ENCODE measurements at places on chromosomes 11 and 22. TPM values are rescaled to one million over a fixed set of nuclear protein-coding genes. Genes with fewer than 3 reads are reported as not detected.

DNA sequence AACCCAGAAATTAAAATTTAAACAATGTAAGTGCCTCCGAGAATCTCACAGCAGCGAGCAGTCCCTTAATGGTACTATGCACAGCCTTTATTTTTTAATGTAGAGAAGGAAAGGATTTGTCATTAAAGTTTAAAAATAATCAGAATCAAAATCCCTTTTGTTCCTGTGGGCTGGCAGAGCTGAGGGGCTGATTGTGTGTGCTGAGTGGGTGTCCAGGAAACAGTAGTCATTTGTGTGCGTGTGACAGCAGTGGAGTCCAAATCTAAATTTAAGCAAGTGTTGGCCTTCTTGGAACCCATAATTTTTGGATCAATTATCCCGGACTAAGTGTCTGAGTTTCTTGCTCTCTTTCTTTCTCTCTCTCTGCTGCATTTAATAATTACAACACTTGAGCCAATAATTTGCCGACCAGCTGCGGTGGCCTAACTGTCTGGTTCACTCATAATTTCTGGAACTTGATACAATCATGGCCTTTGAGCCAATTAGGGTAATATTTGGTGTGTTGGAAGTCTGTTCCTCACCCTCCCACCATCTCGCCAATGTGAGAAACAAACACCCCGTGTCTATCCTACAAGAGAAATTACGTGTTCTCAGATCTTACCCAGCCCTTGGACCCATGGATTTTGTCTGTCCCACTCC is 528.0 kb downstream of the SOX6 start:
- peak overlapping the region; percentile 23 for H3K27ac ChIP-seq
- H3K4me1 ChIP-seq, result peaks cover 25% of the 10 kb centered on the region
- H3K27me3 ChIP-seq, result no peaks in the 10 kb centered on the region
- no peaks in the 10 kb centered on the region for H3K36me3 ChIP-seq
- peak; percentile 78 for DNase-seq

DNA sequence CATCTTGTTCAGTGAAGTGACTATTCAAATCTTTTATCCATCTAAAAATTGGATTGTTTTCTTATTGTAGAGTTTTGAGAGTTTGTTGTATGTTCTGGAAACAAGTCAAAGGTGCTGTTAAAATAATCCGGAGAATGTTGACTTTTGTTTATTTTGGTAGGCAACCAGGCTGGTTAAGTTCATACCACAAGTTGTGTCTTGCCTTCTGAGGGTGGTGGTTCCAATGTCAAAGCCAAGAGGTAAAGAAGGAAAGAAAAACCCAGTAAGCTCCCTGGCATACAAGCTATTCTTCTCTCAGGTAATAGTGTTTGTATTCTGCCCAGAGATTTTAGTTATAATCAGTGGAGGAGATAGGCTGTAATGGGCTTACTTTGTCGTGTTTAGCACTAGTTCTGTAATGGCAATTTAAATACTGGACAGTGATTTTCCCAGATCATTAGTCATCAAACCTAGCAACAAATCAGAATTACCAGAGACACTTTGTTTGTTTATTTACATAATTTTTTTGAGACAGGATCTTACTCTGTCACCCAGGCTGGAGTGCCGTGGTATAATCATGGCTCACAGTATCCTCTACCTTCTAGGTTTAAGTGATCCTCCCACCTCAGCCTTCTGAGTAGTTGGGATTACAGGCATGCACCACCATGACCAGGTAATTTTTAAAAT is 15.1 kb upstream of the CSRP3 start:
- H3K4me3 ChIP-seq, result no peak overlapping the region
- no peaks in the 10 kb centered on the region for H3K27me3 ChIP-seq
- H3K36me3 ChIP-seq, result no peaks in the 10 kb centered on the region

DNA sequence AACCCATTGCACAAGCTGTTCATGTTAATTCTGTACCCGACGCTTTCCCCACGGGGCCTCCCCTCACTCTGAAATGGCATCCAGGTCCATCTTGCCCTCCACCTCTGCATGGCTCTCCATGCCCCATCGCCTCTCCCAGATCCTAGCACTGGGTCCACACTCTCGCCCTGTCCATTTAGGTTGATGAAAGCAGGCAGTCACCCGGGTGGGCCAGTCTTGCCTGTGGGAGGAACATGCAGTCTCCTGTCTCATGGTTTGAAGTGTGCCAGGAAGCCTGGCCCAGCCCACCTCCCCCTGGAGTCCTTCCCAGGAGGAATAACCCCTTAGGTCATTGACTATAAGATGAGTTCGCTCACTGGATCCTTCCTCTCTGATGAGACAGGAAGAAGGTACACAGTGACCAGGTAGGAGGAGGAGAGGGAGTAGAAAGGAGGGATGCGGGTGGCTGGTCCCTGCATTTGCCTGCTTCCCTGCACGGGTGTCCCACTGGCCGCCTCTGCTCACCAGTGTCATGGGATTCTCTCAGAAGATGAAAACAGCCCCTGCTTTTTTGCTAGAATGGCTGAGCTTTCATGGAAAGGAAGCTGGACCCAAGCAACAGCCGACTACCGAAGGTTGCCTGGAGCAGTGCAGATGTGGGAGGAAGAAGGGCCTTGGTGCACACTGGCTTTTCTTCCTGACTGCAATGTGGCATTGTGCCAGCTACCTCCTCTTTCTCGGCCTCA is 6.8 kb downstream of the TMEM121B start:
- H3K27ac ChIP-seq, result no peak overlapping the region
- no peak for DNase-seq
- no peak overlapping the region for H3K4me3 ChIP-seq
- H3K27me3 ChIP-seq, result peaks cover 3% of the 10 kb centered on the region

DNA sequence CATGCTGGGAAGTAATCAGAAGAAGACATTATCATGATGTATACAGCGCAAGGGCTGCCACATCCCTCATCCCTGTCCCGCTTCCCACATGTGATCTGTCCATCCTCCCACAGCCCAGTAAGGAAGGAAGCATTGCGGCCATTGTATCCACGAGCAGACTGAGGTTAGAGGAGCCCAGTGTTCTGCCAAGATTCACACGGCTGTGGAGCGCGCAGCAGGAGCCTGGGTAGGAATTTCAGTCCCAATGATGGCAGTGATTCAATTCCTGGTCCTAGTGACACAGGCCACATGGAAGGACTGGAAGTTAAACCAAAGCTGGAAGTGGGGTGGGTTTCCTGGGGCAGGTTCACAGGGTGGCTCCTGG is 89.2 kb downstream of the RTL6 start:
- no peaks in the 10 kb centered on the region for H3K27me3 ChIP-seq
- peak overlapping the region; percentile 90 for H3K27ac ChIP-seq
- H3K4me3 ChIP-seq, result peak overlapping the region; percentile 54
- DNase-seq, result no peak
- H3K36me3 ChIP-seq, result peaks cover 2% of the 10 kb centered on the region

- H3K36me3 ChIP-seq, result peaks cover 2% of the 10 kb centered on the region
- H3K4me3 ChIP-seq, result no peak overlapping the region
- H3K27ac ChIP-seq, result no peak overlapping the region
Measured at GRCh38 chr11:130312046-130312445, 2.7 kb downstream of the ZBTB44 start.

DNA sequence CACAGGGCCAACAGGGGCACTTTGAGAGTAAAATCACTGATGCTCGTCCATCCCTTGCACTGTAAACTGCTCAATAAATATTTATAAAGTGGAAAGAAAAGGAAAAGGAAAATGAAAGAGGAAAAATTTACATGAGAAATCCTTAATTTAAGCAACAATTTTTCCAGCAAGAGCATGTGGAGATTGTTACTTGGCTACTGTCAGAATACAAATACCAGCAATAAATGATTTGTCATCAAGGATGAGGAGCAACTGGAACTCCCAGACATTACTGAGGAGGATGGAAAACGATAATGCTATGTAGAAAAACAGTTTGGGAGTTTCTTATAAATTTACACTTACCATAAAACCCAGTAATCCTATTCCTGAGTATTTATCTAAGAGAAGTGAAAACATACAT is 123.0 kb downstream of the SGSM3 start:
- H3K27ac ChIP-seq, result peak overlapping the region; percentile 89
- H3K4me1 ChIP-seq, result peaks cover 15% of the 10 kb centered on the region
- H3K4me3 ChIP-seq, result no peak overlapping the region

- H3K27me3 ChIP-seq, result peaks cover 2% of the 10 kb centered on the region
- H3K4me3 ChIP-seq, result no peak overlapping the region
Measured at GRCh38 chr11:27875831-27876775, 175.8 kb upstream of the BDNF start.

- H3K36me3 ChIP-seq, result peaks cover 8% of the 10 kb centered on the region
- no peaks in the 10 kb centered on the region for H3K4me1 ChIP-seq
- H3K27me3 ChIP-seq, result no peaks in the 10 kb centered on the region
- H3K4me3 ChIP-seq, result no peak overlapping the region
Measured at GRCh38 chr22:35664955-35665587, 16.8 kb downstream of the APOL6 start.

DNA sequence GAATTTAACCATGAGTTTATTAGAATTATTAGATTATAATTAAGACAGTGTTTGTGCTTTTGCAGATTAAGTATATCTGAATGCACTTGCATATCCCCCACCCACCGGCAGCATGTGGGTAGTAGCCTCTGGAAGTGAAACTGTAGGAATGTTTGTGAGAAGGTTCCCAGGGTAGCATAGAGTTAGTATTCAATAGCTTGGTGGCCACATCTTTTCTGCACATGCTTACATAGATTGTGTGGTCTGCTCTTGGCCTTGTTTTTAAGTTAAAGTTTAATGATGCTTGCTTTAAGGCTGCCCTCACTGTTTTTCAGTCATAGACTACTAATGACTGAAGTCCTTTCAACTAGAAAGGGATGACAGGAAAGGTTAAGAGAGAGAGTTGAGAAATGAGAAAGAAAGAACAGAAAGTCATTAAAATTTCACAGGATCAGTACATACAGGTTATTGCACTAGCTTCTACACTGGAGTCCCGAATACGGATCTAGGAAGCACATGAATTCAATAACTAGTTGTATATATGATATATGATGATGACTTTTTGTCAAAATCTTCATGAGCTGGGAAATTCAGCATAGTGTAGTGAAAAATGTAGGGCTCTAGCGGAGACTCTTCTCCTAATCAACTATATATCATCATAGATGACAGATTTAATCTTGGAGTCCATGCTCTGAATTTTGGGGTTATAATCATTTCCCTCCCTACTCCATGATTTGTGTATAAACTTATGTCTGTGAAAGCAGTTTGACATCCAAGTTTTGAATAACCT is 137.1 kb downstream of the ARHGAP42 start:
- H3K36me3 ChIP-seq, result no peaks in the 10 kb centered on the region
- peaks cover 12% of the 10 kb centered on the region for H3K4me1 ChIP-seq
- peak overlapping the region; percentile 20 for H3K27ac ChIP-seq
- H3K4me3 ChIP-seq, result no peak overlapping the region
- no peaks in the 10 kb centered on the region for H3K27me3 ChIP-seq

- no peak overlapping the region for H3K4me3 ChIP-seq
- no peaks in the 10 kb centered on the region for H3K4me1 ChIP-seq
- H3K27me3 ChIP-seq, result peaks cover 2% of the 10 kb centered on the region
- no peak overlapping the region for H3K27ac ChIP-seq
- no peak for DNase-seq
Measured at GRCh38 chr11:133579165-133580031, 47.1 kb upstream of the OPCML start.

GRCh38 chr11:134047586-134047999 is 21.3 kb upstream of the JAM3 start:
- H3K4me3 ChIP-seq, result no peak overlapping the region
- no peaks in the 10 kb centered on the region for H3K36me3 ChIP-seq
- H3K27me3 ChIP-seq, result peaks cover 16% of the 10 kb centered on the region
- no peak overlapping the region for H3K27ac ChIP-seq

DNA sequence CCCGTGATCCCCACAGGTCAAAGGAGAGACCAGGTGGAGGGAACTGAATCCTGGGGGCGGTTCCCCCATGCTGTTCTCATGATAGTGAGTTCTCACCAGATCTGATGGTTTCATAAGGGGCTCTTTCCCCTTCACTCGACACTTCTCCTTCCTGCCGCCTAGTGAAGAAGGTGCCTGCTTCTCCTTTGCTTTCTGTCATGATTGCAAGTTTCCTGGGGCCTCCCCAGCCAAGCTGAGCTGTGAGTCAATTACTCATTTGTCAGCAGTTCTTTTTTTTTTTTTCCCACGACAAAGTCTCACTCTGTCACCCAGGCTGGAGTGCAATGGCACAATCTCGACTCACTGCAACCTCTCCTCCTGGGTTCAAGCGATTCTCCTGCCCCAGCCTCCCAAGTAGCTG is 1530.4 kb downstream of the BRD1 start:
- no peak overlapping the region for H3K4me3 ChIP-seq
- no peaks in the 10 kb centered on the region for H3K36me3 ChIP-seq
- no peak for DNase-seq
- no peak overlapping the region for H3K27ac ChIP-seq
- no peaks in the 10 kb centered on the region for H3K4me1 ChIP-seq

DNA sequence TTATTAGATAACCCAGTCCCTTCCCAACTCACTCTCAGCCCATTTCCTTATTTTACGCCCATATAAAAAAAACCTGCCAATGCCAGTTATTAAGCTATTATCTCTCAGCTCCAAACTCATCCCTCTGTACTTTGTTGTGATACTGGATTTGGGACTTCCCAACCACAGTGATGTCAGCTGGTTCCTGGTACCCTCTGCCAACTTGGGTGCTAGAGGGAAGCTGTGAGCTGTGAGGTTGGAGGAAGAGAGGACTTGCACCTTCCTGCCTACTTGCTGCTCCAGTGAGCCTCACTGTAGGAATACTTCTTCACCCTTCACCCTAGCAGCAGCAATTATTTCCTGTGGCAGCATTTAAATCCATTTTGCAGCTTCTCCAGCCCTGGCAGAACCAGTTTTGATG is 19.2 kb upstream of the CSF2RB start:
- no peak overlapping the region for H3K4me3 ChIP-seq
- H3K36me3 ChIP-seq, result no peaks in the 10 kb centered on the region
- no peak for DNase-seq
- H3K27me3 ChIP-seq, result peaks cover 4% of the 10 kb centered on the region
- no peak overlapping the region for H3K27ac ChIP-seq
- H3K4me1 ChIP-seq, result no peaks in the 10 kb centered on the region

GRCh38 chr22:43922123-43922522 is 1.5 kb upstream of the PNPLA3 start:
- peaks cover 23% of the 10 kb centered on the region for H3K4me1 ChIP-seq
- H3K4me3 ChIP-seq, result no peak overlapping the region
- peaks cover 26% of the 10 kb centered on the region for H3K27me3 ChIP-seq
- DNase-seq, result no peak
- no peaks in the 10 kb centered on the region for H3K36me3 ChIP-seq
- H3K27ac ChIP-seq, result no peak overlapping the region

CCDC87 gene
- 0.14 TPM for polyA plus RNA-seq

SAA1 gene
- polyA plus RNA-seq, result not detected

SGSM1 gene
- polyA plus RNA-seq, result 0.15 TPM

ZP1 gene
- 0.07 TPM for polyA plus RNA-seq

CDC42EP1 gene
- 52.0 TPM for polyA plus RNA-seq
